ENCODE measurements at places on chromosomes 6 and 20.

DNA sequence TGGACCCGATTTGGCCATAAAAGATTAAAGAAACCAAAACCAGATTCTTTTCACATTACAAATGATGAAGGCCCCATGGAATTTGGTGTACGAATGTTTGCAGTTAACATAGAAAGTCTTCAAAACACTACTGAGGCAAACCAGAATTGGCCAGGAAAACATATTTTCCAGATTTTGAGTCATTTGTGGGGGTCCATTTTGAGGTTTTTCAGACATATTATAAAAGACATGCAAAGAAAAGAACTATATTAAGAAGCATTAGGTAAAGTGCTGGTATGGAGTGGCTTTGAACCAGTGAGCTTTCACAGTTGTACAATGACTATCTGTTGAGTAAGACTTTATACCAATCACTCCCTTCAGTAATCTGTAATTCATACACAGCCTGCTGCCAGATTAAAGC is 168.9 kb upstream of the COL21A1 start:
- no peak for DNase-seq

DNA sequence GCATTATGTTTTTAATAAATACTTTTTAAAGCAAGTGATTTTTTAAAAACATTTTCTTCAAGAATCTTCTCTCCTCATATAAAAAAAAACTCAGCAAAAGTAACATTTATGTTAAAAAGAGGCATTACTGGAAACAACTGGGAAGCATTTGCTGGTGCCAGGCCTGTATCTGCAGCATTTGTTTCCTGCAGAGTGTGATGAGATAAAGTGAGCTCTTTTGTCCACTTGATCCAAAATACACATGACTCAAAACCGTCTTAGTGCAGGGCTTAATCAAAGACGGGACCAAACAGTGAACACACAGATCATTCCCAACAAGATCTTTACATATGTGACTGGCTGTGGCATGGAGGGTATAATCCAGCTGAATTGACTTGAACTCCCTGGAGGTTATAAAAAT is 28.3 kb upstream of the RIPPLY2 start:
- no peak for DNase-seq

GRCh38 chr6:24064832-24065231 is 61.2 kb upstream of the NRSN1 start:
- DNase-seq: no peak

DNA sequence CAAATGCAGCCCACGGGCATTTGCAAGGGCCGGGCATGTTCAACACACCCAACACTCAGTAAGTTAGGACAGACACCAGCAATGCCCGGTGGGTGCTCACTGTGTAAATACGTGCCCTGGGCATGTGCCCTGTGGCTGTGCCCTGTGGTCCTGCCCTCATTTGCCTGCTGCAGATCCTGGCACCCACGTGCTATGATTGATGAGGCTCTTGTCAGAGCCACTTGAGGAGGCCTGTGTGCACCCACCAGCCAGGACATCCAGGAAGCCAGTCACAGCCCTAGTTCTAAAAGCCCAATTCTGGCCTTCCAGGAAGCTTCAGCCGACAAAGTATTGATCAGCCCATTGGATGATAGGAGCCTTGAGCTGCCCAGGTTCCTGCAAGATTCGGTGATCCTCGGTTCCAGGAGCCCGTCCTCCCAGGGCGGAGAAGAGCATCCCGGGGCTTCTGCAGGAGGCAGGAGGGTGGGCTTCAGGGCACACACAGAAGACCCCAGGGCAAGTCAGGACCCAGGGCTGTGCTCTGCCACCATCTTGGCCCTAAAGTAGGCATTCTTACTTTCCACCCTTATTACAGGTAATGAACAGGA is 223.9 kb downstream of the PREX1 start:
- DNase-seq: no peak

- DNase-seq: no peak
These were observed 259.9 kb downstream of the GMPR start for GRCh38 chr6:16498237-16498636.

DNA sequence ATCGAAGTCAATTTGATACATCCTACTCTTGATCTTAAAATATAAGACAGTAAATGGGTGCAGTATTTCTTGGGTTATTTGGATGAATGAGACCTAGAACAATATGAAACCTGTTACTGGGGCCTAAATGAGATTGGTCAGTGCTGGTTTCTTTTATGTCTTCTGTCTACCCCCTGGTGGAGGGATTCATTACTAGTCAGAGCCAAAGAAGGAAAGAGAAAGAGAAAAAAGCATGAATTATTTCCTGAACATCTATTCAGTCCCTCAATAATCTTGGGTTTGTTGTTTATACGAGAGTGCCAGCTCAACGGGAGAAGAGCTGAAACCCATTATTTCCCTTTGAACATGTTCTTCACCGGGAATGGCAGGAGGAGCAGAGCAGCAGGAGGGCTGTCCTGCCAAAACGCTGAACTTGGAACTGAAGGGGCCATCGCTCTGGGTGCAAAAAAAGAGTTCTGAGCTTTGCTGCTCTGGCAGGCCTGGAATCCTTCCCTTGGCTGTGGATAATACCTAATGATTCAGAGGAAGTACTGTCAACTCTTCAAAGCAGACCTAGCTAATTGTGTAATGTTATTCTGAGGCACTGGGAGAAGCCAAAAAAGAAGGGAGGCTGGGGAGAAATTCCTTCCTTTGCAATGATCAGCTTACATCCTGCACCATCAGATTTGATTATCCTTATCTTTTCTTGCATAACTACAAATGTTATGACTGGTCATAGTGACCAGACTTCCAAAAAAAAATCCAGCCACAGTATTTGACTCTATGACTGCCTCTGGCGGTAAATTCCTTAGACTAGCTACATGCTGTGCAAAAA is 72.0 kb downstream of the BLOC1S5 start:
- no peak for DNase-seq

All from activated naive CD4-positive, alpha-beta T cell treated with anti-CD3 and anti-CD28 coated beads for 36 hours (primary cell).